ENCODE measurements at places on chromosomes 13 and 19. TPM values are rescaled to one million over a fixed set of nuclear protein-coding genes. Genes with fewer than 3 reads are reported as not detected.

The TLE6 gene
- total RNA-seq = 0.63 TPM

The KIR2DL3 gene
- not detected for total RNA-seq

The C2CD4C gene
- total RNA-seq = 172 TPM

The ZNF20 gene
- 3.4 TPM for total RNA-seq

The LHFPL6 gene
- total RNA-seq = 30.2 TPM

The NCAN gene
- not detected for total RNA-seq

The FXYD3 gene
- total RNA-seq = 139 TPM

The KLF2 gene
- total RNA-seq = 91.4 TPM

The ANGPTL4 gene
- total RNA-seq = 5.3 TPM

The UGGT2 gene
- total RNA-seq = 20.2 TPM

GRCh38 chr19:42546831-42547500 lies 18.7 kb upstream of the CEACAM1 start:
- DNase-seq = no peak

- DNase-seq = no peak
Observed at GRCh38 chr19:13069415-13070359, 33.0 kb downstream of the LYL1 start.

- no peak for DNase-seq
Observed at GRCh38 chr13:113857531-113858195, 6.2 kb downstream of the GAS6 start.

DNA sequence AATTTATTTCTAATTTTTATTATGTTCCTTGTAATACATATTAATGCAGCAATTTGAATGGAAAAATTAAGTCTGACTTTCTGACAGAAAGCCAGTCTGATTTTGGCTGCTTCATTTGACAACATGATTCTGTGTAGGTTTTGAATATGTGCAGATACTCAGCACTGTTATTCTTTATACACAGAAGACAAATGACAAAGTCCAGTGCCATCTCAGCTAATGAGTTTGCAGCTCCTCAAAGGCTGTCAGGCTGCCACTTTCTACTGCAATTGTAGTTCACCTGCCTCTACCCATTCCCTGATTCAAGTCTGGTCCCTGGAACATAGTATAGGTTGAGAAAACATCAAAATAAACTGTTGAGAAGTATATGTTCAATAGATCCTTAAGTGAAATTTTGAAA lies 2.9 kb upstream of the CHAMP1 start:
- no peak for DNase-seq

GRCh38 chr19:378706-379105 lies 30.2 kb downstream of the C2CD4C start:
- DNase-seq = no peak

DNA sequence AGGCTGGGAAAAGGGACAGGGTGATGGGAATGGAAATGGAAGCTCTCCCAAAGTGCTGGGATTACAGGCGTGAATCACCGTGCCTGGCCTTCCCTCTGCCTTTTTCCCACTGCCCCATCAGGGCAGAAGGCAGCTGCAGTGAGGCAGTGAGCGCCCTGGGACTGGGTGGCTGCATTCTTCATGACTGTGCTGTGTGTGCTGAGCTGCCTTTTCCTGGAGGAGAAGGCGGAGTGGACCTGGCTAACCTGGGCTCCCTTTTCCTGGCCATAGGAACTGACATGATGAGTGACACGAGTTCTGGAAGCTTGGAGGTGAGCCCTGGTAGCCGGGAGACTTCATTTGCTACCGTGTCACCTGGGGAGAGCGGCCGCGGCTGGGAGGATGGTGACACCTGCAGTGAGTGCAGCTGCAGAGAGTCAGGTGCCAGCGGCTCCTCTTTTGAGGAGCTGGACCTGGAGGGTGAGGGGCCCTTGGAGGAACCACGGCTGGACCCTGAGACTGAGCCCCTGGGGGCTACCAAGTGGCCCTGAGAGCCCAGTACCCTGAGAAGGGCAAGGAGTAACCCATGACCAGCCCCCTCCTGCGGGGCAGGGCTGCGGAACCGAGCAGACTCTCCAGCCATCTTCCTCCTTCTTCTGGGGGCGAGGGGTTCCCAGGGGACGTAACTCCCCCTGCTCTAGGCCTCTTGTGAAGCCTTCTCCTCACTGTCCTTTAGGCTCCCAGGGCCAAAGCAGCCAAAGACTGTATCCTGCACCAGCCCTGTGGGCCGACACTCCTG lies 26.3 kb upstream of the ZNF492 start:
- DNase-seq = no peak

DNA sequence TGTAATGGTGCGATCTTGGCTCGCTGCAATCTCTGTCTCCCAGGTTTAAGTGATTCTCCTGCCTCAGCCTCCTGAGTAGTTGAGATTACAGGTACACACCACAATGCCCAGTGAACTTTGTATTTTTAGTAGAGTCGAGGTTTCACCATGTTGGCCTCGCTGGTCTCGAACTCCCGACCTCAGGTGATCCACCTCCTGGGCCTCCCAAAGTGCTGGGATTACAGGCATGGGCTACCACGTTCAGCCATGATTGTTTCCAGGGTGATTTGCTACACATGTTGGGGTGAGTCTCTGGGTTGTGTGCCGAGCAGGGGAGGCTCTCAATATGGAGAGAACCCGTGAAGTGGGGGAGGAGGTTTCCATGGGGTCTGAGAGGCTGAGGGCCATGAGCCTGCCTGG lies 24.8 kb upstream of the CEACAM21 start:
- DNase-seq = no peak

GRCh38 chr13:92573467-92574057 lies 653.0 kb upstream of the GPC6 start:
- DNase-seq = no peak

DNA sequence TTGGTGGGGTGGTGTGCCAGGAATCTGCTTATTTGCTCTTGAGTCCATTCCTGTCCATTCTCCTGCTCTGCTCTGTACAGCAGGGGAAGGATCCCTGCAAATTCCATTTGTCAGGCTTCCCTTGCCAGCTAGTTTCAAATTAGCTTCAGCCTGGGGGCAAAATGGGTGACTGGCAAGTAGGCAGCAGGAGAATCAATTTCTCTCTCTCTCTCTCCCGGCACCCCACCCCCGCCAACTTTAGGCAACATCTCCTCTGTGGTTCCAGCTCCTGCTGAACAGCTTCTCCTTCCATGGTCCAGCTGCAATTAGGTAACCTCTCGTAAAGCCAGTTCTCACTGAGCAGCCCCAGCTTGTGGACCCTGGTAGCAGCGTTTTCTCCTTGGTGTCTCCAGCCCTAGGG lies 6.7 kb upstream of the MYCBP2 start:
- DNase-seq = no peak

- no peak for DNase-seq
Observed at GRCh38 chr13:28744091-28744536, 25.3 kb upstream of the SLC46A3 start.

DNA sequence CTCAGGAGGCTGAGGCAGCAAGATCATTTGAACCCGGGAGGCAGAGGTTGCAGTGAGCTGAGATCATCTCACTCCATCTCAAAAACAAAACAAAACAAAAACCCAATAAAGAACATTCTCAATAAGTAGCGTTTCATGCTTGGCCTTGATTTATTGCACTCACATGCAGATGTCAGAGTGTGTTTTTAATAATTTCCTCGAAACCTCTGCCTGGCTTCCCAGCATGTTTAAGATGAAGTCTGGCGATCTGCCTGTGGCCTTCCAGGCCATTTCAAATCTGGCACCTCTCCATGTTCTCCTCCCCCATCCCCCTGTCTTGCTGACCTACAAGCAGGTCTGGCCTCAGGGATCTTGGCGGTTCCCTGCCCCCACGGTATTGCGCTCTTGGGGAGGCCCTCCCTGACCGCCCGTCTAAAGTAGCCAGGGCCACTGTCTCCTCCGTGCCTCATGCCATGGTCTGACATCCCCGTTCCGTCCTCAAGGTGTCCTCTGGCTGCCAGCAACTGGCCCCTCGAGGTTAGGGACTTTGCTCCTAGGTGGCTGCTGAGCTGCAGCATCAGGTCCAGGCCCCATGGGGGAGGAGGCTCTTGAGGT lies 1.6 kb downstream of the WDR88 start:
- DNase-seq = no peak

- no peak for DNase-seq
Observed at GRCh38 chr19:6803036-6803404, 30.5 kb downstream of the VAV1 start.

DNA sequence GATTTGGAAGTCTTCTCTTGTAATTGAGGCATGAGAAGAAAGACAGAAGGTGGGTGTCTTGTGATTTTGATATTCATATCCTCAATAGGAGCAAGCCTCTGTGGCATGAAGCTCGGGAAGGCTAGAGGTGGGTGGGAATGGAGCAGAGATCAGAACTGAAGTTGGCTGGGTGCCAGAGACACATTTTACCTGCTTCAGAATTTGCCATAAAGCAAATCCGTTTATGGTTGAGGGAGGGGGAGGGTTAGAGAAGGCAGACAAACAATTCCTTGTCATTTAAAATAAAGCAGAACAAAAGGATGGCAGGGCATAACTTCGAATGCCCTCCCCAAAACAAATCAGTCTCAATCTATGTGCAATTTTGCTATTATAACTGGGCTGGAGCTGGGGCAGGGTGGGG lies 305.9 kb downstream of the KLF5 start:
- no peak for DNase-seq

DNA sequence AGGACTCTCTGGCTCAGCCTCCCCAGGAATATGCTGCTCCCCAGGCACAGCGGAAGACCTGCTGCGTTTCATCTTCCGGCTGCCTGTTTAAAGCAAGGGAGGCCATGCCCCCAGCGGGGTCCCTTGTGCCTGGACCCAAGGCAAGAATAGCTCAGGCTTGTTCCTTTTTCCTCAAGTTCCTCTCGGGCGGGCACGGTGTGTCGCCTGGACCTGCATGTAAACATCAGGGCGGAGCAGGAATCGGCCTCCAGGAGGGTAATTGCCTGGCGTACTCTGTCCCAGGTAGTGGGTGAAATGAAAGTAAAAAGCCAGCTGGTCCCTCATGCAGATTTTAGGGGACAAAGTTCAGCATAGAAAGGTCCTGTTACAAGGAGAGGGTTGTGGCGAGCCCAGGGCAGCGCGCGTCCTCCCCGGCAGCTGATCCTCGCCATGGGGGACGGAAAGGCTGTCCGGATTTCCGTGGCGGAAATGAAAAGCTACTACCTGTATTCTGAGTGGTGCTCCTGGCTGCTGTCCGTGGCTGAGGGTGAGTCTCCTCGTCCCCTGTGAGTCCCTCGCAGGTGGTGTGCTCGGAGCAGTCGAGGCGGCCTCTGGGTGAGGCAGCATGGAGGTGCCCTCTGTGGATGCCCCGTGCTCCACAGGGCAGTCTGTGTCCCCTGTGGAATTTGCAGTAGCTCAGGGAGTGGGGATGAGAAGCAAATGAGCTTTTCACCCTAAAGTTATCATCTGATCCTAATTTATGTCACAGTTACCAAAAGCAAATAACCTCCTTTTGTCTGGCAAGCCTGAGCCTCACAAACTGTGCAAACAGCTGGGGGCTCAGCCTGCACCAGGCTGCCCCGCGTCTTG lies 16.2 kb downstream of the MCF2L start:
- no peak for DNase-seq

DNA sequence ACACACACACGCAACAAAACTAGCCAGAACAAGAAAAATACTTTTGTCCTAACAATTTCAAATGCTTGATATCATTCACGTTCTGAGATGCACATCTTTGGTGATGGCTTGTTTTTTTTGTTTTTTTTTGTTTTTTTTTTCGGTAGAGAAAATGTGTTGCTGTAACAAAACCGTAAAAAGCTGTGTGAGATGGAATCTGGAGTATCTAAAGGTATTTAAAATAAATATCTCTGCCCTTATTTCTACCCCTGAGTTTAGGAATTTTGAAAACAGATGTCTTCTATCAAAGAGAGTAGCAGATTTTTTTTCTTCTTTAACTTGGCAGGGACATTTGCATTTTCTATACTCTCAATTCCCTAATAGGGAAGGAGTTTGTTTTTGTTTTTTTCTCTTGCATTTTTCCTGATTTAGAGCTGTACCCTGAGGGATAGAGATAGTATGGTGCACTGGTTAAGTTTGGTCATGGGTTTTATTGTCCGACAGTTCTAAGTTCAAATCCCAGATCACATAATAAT lies 446.6 kb downstream of the KLF5 start:
- no peak for DNase-seq

DNA sequence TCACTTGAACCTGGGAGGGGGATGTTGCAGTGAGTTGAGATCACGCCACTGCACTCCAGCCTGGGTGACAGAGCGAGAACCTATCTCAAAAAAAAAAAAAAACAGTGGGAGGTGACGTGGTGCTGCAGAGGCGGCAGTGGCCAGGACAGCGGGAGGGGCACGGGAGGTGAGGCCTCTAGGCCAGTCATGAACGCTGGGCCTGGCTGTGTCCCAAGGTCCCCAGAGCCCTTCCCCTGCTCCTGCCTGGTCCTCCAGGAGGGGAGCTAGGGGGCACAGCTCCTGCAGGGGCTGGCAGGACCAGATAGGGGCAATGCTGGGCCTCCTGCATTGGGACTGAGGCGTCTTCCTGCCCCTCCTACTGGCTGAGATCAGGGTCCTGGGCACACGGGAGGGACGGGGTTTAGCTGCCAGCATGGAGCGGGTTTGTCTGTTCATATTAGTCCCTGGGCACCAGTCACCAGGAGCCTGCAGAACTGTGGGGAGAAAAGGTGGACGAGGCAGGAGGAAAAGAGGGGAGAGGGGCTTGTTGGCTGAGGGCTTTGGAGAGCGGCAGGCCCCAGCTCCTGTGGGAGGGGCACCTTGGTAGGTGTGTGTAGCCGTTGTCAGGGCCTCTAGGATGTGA lies 4.5 kb downstream of the MAP2K7 start:
- DNase-seq = no peak

GRCh38 chr19:48196933-48197665 lies 26.6 kb downstream of the ZSWIM9 start:
- DNase-seq = no peak

- DNase-seq = no peak
Observed at GRCh38 chr13:112450904-112451240, 74.7 kb downstream of the SPACA7 start.

- DNase-seq = no peak
Observed at GRCh38 chr13:102195566-102196462, 206.0 kb downstream of the FGF14 start.

DNA sequence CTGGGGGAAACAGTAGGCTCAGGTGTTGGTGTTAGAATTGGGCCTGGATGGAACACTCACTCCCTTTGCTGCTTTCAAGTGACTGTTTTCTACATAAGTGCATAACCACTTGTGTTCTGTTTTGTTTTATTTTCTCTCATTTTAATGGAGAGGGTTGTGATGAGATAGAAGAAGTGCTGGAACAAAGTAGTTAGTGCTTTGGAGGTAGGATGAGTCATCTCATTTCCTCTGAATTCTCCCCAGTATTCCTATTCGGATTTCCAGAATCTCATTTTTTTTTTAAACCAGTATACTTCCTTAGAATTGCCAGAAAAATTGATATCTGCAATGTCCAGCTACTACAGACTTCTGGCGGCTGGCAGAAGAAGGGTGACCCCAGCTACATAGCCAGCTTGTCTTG lies 575.9 kb downstream of the MYO16 start:
- no peak for DNase-seq

All from mucosa of gallbladder (tissue), 1 donor.